ENCODE measurements at places on chromosomes 6 and 20. TPM values are rescaled to one million over a fixed set of nuclear protein-coding genes. Genes with fewer than 3 reads are reported as not detected.

SEL1L2 gene
- not detected for total RNA-seq

GRCh38 chr6:161348628-161348994, 74.8 kb upstream of the AGPAT4 start:
- DNase-seq: no peak

DNA sequence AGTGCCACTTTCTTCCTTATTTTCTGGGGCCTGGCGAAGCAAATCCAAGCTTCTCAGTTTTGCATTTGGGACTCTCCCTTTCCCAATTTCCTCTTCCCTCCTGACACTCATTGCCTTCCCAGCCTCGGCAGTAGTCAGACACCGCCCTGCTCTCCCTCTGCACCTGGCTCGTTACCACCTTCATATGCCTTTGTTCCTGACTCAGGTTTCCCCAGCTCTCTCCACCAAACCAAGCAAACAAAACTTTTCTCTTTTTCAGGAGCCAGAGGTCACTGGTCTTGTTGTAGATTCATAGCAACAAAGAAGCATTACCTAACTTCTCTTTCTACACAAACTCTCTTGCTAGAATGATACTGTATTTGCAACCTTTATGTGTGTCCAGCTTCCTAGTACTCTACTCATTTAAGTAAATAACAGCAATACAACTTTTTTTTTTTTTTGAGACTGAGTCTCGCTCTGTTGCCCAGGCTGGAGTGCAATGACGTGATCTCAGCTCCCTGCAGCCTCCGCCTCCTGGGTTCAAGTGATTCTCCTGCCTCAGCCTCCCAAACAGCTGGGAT, 9.0 kb upstream of the ZC3H12D start:
- DNase-seq: no peak

GRCh38 chr6:26494117-26494516, 6.0 kb upstream of the BTN1A1 start:
- DNase-seq: no peak

POPDC3 gene
- not detected for total RNA-seq

GRCh38 chr6:85865420-85866369, 223.0 kb upstream of the SYNCRIP start:
- no peak for DNase-seq

POM121L2 gene
- not detected for total RNA-seq

GRCh38 chr6:107061125-107062020, 33.4 kb downstream of the MTRES1 start:
- peak; percentile 11 for DNase-seq

DNA sequence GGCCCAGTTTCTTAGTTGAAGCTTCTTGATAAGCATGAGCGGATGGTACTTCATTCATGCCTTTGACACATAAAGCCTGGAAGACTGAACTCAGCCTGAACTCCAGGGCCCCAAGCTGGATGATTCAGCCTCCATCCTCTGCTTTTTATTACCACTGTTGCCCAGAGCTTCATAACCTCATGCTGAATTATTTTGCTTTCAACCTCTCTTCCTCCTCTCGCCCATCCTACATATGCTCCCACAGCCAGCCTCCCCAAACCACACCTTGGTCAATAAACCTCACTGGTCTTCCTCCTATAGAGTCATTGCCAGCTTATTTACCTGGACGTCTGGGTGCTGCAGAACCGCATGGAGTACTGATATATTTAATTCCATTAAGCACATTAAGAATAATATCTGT, 59.4 kb downstream of the SLC35B3 start:
- DNase-seq: no peak

DNA sequence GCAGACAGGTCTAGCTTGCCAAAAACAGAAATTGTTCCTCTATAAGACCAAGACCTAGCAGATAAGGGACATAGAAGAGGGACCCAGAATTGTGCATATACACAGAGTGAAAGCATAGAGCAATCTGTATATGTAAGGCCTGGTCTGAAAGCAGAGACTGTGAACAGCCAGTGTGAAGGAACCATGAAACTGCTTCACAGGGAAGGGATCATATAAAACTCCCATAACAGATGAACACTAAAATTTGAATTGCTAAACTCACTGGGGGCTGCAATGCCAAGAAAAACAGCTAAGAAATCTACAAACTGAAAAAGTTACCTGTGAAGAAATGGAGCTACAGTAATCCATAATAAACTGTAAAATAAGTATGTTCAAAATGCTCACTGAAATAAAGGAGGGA, 7.0 kb downstream of the ZUP1 start:
- DNase-seq: no peak

- DNase-seq: peak; percentile 32
These were observed 43.4 kb downstream of the NHSL1 start for GRCh38 chr6:138455746-138456400.

- no peak for DNase-seq
These were observed 41.3 kb upstream of the DDR1 start for GRCh38 chr6:30842754-30843610.

DNA sequence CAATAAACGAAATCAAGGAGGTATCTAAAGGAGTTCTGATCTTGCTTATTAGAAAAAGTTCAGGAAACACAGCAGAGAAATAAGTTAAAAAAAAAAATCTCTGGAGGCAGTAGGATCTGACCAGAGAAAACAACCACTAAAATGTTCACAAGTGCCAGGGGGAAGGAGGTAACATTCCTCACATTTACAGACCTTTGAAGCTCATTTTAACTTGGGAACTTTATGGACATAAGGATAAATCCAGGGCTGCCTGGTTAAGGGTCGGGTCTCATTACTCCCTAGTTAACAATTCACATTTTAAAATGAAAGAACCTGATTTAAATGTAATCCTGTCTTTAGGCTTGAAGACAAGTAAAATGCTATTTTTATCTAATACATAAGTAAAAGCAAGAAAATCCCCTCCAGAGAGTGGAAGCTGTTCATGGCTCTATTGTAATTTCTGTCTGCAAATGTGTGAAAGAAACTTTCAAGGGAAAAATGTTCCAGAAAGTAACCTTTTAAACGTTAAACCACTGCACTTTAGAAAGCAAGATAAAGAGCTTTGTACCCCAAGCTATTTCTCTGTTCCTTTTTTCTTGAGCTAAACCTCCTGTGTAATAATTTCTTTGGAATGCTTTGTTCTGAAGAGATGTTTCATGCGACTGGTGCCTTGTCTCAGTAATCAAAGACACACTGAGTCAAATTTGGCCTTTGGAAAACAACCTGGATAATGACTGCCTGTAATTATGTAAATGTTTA, 38.2 kb downstream of the MYLIP start:
- no peak for DNase-seq

DNA sequence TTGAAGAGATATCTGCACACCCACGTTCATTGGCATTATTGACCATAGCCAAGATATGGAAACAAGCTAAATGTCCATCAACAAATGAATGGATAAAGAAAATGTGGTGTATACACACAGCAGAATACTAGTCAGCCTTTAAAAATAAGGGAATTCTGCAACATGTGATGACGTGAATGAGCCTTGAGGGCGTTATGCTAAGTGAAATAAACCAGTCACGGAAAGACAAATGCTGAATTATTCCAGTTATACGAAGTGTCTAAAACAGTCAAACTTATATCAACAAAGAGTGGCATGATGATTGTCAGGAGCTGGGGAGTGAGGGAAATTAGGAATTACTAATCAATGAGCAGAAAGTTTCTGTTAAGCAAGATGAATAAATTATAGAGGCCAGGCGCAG, 8.4 kb upstream of the DEFB121 start:
- DNase-seq: no peak

- DNase-seq: peak; percentile 59
These were observed 17.8 kb upstream of the HSF2 start for GRCh38 chr6:122381494-122382265.

COL20A1 gene
- total RNA-seq: 0.08 TPM

DNA sequence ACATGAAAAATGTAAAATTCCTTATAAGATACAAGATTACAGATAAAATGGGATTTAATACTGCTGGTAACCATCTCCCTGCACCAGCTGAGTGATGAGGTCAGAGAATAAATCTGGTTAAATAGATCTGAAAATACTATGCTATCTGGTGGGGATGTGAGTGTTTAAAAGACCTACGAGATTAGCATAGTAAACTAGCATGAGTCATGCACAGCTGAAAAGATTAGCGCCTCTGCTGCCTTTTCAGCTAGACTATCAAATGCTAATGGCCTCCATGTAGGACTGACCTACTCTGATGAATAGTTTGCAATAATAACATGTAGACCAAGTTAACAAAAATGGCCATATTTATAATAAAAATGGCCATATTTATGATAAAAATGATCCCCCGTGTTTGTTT, 553.3 kb downstream of the C6orf118 start:
- DNase-seq: no peak

- DNase-seq: no peak
These were observed 105.5 kb downstream of the AGPAT4 start for GRCh38 chr6:161168281-161168891.

DNA sequence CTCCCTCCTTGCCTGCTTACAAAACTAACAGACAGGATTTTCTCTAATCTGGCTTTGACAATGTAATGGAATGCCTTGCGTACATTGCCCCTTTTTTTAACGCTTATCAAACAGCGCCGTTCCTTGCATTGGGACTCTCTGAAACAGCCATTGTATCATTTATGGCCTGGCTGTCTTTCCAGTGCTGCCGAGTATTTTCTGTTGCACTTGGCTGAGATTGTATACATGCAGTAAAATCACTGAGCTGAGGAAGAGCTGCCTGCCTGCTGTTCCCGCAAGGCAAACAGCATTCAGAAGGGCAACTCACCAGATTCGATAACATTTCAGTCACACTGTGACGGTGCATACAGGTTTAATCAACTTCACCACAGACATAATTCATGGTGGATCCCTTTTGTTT, 106.0 kb downstream of the SH3BGRL2 start:
- DNase-seq: no peak

GRCh38 chr6:111916747-111917146, 43.5 kb upstream of the FYN start:
- no peak for DNase-seq

DNA sequence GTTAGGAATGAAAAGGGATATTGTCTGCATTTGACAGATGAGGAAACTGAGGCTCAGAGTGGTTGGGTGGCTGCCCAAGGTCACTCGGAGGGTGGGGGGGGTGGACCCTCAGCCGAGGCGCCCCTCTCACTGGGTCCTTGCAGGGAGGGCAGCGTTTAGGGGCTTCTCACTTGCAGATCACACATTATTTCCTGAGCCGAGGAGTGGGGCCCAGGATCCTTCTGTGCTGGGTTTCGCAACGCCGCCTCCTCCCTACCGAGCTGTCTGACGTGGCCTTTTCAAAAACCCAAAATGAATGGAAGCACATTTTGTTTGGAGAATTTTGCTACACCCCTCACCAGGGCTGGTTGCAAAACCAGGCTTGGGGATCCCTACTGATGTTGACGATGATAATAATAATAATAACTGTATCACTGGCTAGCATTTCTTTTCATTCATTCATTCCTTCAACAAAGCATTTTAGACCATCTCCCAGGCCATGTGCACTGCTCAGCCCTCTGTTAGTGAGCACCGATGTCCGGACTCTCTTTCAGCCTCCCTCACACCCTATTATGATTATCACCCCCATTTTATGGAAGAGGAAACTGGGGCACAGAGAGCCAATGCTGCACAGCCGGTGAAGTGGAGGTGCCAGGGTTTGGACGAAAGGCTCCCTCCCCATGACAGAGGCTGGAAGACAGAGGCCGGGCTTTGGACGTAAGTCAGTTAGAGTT, 5.2 kb downstream of the DLGAP4 start:
- no peak for DNase-seq

DNA sequence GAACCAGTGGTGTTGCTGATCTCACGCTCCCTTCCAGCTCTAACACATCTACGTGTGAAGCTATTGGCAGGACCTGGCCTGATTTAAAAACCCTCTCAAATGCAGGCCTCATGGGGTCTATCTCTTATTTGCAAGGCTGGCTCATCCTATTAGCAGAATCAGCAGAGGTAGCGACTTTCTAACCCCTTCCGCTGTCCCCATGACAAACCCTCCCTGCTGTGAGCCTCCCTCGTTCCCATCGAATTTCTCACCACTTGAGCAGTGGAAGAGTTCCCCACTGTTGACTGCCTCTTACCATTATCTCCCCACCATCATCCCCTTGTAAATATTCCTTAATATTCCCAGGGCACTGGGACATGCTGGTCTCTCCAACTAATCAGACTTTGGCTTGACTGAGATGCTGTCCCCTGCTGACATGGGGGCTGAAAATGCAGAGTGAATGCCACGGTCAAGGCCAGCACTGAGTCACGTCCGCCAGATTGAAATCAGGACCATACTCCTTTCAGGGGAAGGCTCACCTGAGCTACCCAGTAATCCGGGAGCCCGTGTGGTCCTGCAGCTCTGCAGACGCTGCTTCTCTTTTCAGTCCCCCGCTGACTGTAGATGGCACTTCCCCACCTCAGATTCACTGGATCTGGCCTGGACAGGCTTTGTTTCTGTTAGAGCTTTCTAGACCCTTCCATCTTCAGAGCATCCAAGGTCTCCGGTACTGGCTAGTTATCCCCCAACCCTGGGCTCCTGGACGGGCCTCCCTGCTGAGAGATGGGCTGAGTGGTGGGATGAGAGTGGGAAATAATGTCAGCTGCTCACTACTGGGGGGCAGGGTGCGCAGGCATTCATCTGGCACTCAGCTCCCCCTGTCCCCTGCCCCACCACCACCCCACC, 23.1 kb downstream of the AAR2 start:
- no peak for DNase-seq

- DNase-seq: no peak
These were observed 14.9 kb downstream of the TTBK1 start for GRCh38 chr6:43258180-43258579.

NUP43 gene
- 83.8 TPM for total RNA-seq

DNA sequence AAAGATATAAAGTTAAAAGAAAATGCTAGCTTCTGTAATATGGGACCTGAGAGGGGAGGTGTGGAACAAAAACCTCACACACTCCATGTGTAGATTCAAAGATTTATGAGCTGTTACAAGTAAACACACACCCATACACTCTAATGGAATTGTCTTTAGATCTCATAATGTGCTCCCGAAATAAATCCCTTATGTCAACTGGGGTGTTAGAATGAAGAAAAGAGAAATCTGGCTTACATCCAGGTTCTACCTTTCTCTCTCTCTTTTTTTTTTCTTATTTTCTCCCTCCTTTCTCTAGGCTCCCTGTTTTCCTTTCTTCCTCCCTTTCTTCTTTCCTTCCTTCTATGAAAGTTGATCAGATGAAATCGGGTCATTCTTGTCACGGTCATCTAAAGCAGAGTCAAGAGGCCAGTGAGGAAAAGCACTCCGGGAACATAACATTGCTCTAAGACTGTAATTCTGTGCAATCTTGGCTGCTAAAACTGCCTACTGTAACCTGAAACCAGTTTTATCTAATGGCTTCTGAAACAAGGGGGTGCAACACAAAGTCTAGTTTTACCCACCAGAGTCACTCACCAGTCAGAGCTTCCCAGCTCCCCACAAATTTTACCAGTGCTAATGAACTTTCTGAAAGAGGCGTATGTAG, 68.3 kb upstream of the BTBD3 start:
- no peak for DNase-seq

TGM3 gene
- not detected for total RNA-seq

BHLHE23 gene
- not detected for total RNA-seq

DNA sequence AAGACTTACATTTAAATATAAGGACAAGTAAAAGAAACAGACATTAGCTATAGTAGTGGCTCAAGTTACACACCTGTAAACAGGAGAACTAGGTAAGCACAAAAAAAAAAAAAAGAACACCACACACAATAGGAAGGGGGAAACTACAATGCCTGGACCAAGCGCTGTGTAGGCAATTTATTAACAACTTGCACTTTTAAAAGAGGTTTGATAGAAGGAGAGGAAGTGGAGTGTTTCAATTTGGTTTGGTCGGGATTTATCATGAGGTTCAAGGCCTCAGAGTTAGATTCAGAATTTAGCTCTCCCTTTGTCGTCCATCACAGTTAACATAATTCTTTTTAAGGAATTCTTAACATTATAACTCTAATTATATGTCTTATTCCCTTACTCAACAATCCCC, 1.1 kb upstream of the USP49 start:
- no peak for DNase-seq
